ENCODE measurements at places on chromosomes 7 and 10.

DNA sequence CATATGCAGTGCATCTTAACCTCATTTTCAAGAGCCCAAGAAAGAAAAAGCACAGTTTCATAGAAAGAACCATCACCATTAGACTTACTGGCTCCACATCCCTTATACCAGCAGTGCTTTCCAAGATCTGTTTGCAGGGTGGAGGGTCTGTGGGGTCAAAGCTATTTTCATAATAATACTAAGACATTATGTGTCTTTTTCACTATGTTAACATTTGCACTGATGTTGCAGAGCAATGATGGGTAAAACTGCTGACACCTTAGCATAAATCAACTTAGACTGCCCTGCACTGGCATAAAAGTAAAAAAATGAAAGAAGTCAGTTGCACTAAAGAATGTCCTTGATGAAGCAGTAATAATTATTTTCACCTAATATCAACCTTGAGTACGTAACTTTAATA lies 166.2 kb downstream of the SKAP2 start:
- DNase-seq: no peak

DNA sequence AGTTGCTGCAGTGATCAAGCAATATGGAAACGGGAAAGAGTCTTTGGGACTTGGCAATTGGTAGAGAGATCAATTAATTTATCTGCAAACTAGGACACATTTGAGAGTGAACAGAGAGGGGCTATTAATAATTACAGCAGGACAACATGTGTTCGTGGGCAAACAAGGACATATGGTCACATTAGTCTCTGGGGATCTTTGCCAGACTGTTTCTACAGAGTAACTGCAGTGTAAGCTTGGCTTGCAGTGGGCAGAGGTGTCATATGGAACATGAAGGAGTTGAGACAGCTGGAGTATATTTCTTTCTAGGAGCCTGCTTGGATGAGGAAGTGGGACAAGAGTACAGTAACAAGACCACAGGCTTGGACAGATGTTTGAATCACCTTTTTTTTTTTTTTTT lies 232.1 kb upstream of the LYZL1 start:
- DNase-seq: no peak

GRCh38 chr7:16913643-16914042 lies 31.9 kb upstream of the AGR3 start:
- DNase-seq: no peak

- no peak for DNase-seq
Observed at GRCh38 chr7:104979167-104979841, 34.7 kb upstream of the KMT2E start.

DNA sequence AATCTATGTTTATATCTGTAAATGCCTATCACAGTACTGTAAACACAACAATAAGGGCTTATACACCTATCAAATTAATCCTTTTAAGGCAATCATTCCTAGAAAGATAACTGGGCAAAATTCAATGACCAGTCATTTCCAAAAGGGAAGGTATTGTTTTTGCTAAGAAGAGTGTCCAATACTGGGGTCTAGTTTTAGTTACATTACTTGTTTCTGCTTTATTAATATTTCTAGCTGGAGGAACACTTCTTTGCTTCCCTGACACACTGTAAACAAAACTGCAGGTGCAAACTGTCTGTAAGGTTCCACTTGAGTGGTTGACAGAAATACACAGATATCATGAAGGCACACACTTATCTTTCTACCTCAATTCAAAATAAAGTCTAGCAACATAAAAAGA lies 84.2 kb upstream of the FAM133B start:
- peak; percentile 41 for DNase-seq

Measured in NCI-H187 (cell line).